ENCODE measurements at places on chromosomes 2 and 18. TPM values are rescaled to one million over a fixed set of nuclear protein-coding genes. Genes with fewer than 3 reads are reported as not detected.

SLC30A3 gene
- 1.7 TPM for total RNA-seq

EVA1A gene
- total RNA-seq, result not detected

DNA sequence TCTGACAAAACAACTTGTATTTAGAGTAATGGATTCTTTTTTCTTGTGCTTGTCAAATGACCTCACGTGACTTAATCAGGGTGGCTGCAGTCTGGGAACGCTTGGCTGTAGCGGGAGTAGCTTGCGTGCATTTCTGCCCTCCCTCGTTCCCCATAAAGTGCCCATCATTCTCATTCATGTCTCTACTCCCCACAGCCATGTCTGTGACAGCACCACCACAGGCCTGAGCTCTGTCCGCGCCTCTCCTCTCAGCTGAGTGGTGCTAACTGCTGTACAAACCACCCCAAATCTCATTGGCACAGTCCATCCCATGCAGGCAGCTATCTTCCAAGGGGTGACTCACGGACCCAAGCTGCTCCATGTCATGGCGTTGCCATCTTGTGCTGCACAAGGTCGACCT, 161.7 kb downstream of the TSN start:
- no peaks in the 10 kb centered on the region for H3K27me3 ChIP-seq
- no peak for DNase-seq
- no peaks in the 10 kb centered on the region for H3K36me3 ChIP-seq
- H3K27ac ChIP-seq, result no peak overlapping the region
- no peaks in the 10 kb centered on the region for H3K4me1 ChIP-seq

DNA sequence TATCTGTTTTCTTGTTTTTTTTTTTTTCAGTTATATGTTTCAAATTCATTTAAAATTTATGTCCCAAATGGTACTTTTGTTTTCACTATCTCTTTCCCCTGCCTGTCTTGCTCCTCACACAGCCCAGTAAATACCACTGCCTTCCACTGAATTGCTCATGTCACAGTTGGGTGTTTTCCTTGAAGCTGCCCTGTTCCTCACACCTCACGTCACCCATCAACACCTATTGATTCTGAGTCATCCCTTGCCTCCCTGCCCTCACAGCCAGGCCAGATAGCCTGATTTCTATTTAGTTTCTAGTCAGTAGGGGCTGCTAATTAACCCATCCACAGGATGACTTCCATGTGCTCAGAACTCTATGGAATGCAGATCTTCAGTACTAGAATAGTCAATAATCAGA, 25.3 kb downstream of the FSHR start:
- no peaks in the 10 kb centered on the region for H3K36me3 ChIP-seq
- H3K4me1 ChIP-seq, result no peaks in the 10 kb centered on the region
- no peak for DNase-seq
- H3K27ac ChIP-seq, result no peak overlapping the region
- H3K4me3 ChIP-seq, result no peak overlapping the region

SCLY gene
- total RNA-seq, result 102 TPM

- no peaks in the 10 kb centered on the region for H3K36me3 ChIP-seq
- no peak for DNase-seq
- no peak overlapping the region for H3K4me3 ChIP-seq
- H3K4me1 ChIP-seq, result no peaks in the 10 kb centered on the region
- H3K27me3 ChIP-seq, result peaks cover under 1% of the 10 kb centered on the region
These were observed 22.9 kb upstream of the CAVIN2 start for GRCh38 chr2:191869781-191870180.

DNA sequence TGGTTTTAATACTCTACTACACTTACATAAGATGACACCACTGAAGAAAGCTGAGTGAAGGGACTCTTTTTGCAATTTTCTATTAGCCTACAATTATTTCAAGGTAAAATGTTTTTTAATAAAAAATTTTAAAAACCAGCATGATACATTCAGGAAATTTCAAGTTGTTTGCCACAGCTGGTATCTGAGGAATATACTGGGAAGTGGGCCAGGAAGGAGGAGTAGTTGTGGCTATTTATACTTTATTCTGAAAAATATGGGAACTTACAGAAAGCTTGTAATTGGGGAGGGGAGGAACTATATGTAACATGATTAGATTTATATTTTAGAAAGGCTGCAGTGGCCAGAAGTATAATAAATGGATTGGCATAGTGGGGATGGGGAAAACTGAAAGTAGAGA, 40.8 kb downstream of the WDR35 start:
- no peaks in the 10 kb centered on the region for H3K27me3 ChIP-seq
- no peak overlapping the region for H3K4me3 ChIP-seq
- H3K27ac ChIP-seq, result no peak overlapping the region
- no peaks in the 10 kb centered on the region for H3K36me3 ChIP-seq
- no peak for DNase-seq
- H3K4me1 ChIP-seq, result no peaks in the 10 kb centered on the region

GRCh38 chr2:29226808-29227207, 111.6 kb downstream of the CLIP4 start:
- H3K27ac ChIP-seq, result no peak overlapping the region
- no peaks in the 10 kb centered on the region for H3K27me3 ChIP-seq
- no peaks in the 10 kb centered on the region for H3K36me3 ChIP-seq
- no peak overlapping the region for H3K4me3 ChIP-seq

- no peak overlapping the region for H3K4me3 ChIP-seq
- no peaks in the 10 kb centered on the region for H3K36me3 ChIP-seq
- H3K4me1 ChIP-seq, result peaks cover 23% of the 10 kb centered on the region
- no peak for DNase-seq
- H3K27ac ChIP-seq, result no peak overlapping the region
These were observed 41.8 kb downstream of the LDLRAD4 start for GRCh38 chr18:13260197-13260934.

All from activated T-helper 2 cell treated with anti-CD3 and anti-CD28 coated beads, Interferon-gamma antibody, Interleukin-2, Interleukin-4, amounts not matched to agents 10 μg/mL and 5 μg/mL and 100 μg/mL, durations not matched to agents 14 hours and 24 hours and 36 hours (primary cell).